ENCODE measurements at places on chromosomes 2 and 18.

DNA sequence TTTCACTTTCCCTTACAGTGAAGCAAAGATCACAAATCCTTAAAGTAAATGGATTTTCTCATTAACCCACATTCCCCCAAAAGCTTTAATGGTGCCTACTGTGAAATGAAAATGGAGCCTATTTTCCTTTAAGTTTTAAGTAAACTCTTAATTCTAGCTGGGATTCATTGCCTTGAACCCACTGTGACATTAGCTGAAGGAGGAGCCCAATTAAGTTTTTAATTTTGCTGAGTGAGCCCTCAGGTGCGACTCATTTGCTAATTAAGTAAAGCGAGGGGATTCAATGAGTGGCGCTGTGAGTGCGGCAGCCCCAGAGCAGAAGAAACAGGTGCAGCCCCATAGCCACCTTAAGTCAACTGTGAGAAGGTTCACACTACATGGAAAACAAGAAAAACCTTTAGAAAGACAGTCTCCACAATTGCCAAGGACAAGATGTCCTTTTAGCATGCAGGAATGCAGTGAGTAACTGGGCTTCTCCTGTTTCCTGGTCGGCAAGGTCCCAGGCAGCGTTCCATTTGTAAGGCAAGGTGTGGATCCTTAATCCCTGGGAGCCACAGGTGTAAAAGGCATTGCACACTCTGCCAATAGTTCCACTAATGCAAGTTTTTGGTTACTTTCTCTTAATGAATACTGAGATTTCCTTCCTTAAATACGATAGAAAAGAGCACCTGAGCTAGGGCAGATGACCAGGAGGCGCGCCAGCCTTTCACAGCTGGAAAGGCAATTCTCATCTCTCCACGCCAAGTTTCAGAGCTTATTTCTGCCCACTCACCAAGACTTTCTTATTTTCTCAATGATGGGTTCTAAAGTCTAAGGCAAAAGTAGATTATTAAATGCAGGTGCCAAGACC is 87.7 kb downstream of the TMEM18 start:
- DNase-seq = no peak

DNA sequence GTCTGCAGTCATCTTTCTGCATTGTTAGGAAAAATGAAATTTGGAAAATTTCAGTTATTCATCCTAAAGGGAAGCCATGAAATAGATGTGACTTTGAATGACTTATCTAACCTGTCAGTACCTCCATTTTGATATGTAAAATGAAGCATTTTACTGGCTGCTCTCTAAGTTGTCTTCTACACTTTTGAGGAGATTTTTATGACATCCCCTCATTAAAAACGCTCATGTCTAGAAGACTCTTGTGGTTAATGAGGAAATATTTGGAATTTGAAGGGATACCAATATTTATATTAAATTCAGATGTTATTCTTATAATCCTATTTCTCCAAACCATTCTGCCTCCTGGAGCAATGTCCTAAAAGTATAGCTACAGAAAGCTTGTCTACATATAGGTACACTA is 73.8 kb upstream of the THUMPD2 start:
- no peak for DNase-seq

- DNase-seq = no peak
Measured at GRCh38 chr18:33664241-33664874, 86.3 kb downstream of the ASXL3 start.

DNA sequence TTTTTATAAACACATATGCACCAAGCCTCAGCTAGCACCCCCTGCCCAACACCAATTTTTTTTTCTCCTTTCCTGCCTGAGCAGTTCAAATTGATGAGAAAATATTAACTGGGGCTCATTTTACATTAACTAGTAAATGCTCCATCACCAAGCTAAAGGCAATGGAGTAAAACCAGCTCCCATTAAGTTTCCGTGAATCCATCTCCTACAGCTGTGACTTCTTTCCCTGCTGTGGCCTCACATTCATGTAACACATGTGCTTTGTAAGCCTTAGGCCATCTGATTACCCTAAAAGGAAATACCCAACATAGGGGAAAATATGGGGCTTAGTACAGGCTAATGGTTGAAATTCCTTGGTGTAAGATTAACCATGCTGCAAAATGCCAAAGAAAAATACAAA is 60.8 kb downstream of the DNER start:
- no peak for DNase-seq

- DNase-seq = no peak
Measured at GRCh38 chr18:23541349-23542093, 38.2 kb downstream of the RMC1 start.

DNA sequence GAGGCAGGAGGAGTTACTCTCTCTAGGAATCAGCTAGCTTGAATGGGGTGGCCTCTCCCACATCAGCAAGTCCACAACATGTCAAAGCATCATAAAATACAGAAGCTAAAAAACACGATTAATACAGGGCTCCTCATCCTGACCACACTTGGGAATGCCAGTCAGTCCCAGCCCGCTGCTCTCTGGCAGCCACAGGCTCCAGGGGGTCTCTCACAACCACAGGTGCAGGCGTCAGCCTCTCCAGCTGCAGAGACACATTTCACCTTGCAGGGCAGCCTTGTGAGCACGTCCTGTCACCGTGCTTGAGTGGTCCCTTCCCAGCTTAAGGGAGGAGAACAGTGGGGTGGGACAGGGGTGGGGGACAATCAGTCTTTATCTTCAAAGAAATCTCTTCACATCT is 137.4 kb upstream of the SH3BP4 start:
- no peak for DNase-seq

DNA sequence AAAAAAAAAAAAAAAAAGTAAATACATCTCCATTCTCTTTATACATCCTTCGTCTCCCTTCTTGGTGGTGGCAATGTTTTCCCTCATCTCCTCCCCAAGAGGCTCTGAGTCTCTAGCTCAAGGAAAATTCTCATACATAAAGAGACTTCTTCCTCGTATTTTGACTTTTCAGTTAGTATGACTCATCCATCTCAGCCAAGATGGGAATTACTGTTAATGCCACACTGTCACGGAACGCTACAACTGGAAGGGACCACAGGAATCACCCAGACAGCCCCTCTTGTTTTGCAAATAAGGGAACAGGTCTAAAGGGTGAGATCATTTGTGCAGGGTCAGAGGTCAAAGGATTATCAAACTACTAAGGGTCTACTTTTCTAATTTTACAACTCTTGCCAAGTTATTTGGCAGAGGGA is 19.5 kb downstream of the NFE2L2 start:
- DNase-seq = no peak

- DNase-seq = no peak
Measured at GRCh38 chr2:227865291-227865690, 6.1 kb upstream of the DAW1 start.

DNA sequence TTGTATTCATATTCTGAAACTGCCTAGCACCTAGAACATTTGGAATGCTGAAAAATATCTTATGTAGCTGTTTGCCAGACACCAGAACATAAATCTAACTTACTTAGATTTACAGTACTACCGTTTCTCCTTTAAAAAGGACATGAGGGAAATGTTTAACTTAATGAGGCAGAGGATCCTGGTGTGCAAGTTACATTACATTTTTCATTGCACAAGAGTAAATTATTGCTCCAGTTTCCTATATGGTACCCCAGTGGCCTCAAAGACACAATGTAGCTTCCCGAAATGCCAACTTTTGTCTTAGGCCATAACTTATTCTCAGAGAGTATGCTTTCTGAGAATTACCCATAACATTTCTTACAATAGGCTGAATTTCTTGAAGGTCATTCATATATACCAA is 105.5 kb upstream of the DTNA start:
- no peak for DNase-seq

DNA sequence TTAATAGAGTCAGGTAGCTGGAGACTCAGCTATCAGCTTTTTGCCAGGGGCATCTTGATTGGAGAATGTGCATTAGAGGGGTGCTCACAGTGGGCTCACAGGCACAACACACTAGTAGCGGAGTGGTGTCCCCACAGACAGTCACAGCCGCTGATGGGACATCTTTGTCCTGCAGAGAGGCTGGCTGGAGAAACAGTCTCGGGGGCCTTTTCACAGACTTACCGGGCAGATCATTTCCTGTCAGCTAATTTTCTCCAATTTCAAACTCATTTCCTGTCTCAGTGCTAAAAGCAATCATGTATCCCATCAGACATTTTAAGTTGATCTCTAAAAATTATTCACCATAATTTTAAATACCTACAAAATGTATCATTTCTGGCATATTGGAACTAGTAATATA is 562.6 kb downstream of the DCDC2C start:
- no peak for DNase-seq

DNA sequence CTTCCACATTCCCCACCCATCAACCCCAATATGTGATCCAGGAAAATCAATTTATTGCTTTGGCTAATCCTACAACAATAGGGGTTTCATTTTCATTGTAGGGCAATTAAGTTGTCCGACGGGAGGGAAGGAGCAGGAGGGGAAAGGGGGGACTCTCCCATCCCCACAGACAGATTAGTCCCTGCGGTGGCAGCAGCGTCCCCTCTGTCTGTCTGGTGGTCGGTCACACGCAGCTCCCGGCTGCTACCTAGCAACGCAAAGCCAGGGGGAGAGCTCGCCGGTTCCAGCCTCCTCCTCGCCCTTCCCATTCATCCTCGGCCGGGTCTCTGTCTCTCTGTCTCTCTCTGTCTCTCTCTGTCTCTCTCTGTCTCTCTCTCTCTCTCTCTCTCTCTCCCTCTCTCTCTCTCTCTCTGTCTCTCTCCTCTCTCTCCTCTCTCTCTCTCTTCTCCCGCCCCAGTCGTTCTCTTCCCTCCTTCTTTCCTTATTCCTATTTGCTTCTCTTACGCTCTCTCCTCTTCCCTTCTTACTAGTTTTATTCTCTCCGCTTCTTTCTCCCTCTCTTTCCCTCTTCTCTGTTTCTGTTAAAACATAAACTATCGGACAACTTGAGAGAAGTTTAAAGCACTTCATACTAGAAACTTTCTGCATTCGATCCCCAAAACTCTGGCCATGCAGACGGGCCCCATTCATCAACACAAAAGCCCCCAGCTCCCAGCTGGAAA is 1.2 kb downstream of the LRP2 start:
- no peak for DNase-seq

- DNase-seq = no peak
Measured at GRCh38 chr2:58484629-58485028, 243.5 kb upstream of the FANCL start.

- DNase-seq = no peak
Measured at GRCh38 chr18:51486735-51487366, 289.4 kb upstream of the MEX3C start.

GRCh38 chr2:41329040-41329439 is 718.8 kb upstream of the PKDCC start:
- no peak for DNase-seq

DNA sequence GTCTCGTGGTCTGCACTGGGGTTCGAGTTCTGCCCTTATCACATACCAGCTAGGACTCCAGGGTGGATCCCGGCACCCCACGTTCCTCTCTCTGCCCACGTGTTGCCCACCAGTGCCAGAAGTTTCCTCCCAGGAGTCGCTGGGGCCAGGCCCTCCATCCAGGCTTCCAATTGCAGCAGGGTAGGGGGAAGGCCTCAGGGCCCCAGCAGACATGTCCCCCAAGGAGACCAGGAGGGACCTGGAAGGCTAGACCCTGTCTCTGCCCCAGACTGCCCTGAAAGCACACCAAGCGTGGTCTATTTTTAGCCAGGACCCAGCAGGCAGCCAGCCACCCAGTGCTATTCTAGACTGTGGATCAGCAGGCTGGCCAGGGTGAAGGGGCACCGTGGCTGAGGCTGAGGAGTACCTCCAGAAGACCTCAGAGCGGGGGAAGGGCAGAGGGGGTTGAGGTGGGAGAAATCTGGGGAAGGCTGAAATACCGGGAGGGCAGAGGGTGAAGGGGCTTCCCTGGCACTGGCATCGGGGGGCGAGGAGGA is 18.8 kb upstream of the TNS1 start:
- no peak for DNase-seq

GRCh38 chr18:55109818-55110414 is 150.7 kb upstream of the CCDC68 start:
- no peak for DNase-seq

DNA sequence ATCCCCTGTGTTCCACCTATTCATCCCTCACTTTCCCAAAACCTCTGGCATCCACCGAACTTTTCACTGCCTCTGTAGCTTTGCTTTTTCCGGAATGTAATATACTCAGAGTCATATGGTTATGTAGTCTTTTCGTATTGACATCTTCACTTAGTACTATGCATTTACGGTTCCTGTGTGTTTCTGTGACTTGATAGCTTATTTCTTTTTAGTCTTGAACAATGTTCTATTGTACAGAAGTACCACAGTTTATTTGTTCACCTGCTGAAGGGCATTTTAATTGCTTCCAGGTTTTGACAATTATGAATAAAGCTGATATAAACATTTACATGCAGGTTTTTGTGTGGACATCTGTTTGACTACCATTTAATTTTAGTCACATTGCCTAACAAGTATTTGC is 154.7 kb upstream of the DOK6 start:
- no peak for DNase-seq

DNA sequence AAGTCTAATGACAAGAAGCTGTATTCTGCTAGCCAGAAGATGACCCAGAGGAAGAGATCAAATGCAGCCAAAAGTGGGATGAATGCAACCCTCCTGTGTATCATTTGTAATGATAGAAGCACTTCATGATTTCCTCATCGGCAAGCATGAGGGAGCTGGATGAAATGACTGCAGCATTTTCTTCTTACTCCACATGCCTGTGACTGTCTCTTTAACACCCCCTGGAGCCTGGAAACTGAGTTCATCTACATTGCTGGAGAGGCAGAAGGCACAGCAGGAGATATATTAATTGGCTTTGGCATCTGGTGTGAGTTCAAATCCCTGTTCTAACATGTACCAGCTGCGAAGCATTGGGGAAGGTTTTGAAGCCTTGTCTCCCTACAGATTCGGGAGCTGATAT is 37.7 kb downstream of the ID2 start:
- DNase-seq = no peak

GRCh38 chr2:202375609-202376408 is at the start of gene BMPR2:
TSS of gene BMPR2 (plus strand) at chr2:202376327. CDS start at chr2:202377475, 1,148 bp downstream.
- peak; percentile 86 for DNase-seq

DNA sequence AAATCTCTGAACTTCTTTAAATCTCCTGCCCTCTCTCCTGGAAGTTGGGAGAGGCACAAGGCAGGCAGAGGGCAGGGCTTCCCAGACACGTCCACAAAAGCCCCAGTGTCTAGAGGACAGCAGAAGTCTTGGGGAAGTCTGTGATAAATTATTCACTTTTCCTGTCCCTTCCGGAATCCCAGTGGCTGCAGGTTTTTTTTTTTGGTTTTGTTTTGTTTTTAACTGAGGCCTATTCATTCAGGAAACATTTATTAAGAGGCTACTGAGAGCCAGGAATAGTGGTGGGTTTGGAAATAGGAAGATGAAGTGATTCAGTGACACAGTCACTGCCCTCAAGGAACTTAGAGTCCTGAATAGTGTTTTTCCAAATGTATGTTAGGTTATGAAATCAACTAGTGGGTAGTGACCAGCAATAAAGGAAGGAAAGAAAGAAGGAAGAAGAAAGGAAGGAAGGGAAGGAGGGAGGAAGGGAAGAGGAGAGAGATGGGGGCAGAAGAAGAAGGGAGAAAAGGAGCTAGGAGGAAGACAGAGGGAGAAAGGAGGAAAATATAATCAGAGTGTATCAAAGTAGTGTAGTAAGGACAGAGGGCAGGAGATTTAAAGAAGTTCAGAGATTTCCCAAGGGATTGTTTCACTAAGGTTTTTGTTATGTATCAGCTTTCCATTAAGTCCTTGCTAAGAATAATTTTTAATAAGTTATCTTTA is 98.9 kb upstream of the ZFP36L2 start:
- no peak for DNase-seq
